Smooth muscle cell of the brain vasculature (primary cell): ENCODE measurements at places on chromosomes 12 and 14.

DNA sequence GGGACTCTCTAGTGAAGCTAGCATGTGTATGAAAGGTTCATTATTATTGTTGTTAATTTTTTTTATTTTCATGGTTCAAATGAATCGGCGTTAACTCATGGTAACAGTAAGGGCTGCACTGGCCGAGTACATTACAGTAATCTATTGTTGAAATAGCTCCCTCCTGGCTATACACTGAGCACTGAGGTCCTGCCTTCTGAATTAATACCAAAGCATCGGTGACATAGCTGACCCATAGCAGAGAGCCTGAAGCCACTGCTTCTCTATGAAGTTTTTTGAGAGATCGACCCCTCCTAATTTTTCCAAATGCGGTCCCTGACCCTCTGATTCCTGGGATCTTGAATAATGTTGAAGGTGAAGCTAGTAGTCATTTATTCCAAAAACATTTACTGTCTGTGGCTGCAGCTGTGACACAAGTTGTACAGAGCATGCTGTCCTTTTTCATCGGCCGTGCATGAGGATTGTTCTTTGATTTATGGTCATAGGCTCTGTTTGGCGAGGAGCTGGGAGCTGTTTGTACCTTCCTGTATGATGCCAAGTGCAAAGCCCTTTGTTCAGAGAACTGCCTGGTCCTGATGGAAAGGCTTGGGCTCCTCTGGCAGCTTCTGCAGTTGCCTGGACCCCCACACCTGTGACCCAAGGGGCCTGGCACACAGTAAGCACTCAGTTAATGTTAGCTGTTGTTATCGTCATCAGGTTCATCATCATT, 486.5 kb downstream of the EGLN3 start:
- no peak for DNase-seq

- DNase-seq, result no peak
Observed at GRCh38 chr12:12823300-12823699, 10.2 kb downstream of the DDX47 start.

- no peak for DNase-seq
Observed at GRCh38 chr12:27592548-27592947, 68.5 kb downstream of the PPFIBP1 start.

GRCh38 chr12:109027767-109028166, 6.9 kb upstream of the SVOP start:
- DNase-seq, result no peak

- no peak for DNase-seq
Observed at GRCh38 chr12:9615420-9616136, 7.9 kb upstream of the KLRB1 start.

GRCh38 chr14:51534610-51535011, 117.1 kb upstream of the FRMD6 start:
- DNase-seq, result no peak

DNA sequence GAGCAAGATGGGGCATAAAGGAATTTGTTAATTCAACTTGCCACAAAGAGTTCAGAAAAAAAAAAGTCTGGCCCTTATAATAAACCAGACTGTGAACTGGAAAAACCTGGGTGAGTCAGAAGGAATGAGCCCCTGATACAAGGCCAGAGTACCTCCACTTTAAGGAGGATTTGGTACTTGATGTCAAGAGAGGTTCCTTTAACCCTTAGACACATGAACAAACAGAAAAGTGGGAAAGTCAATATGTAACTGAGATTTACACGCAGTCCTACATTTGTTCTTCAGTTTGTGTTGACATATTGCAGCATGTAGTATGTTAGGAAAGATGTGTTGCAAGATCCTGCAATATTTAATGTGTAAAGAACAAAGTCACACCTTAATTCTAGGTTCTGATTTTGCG, 14.2 kb upstream of the SLC38A4 start:
- no peak for DNase-seq

DNA sequence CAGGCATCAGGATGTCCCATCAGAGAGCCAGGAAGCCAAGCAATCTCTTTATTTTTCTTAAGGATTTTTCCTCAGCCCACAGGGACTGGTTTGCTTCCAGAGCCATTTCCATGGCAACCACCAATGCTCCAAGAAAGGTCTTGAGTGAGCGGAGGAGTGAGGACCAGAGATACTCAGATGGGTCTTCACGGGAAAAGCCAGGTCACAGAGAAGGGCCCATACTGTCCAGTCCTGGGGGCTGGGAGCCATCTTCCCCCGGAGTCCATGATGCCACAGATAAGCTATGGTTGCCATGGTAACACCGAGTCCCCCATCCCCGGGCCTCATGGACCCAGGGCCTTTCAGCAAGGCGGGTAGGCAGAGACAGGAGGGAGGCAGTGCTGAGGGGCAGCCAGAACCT, 28.6 kb downstream of the CMKLR1 start:
- DNase-seq, result no peak

- no peak for DNase-seq
Observed at GRCh38 chr12:117994551-117995438, 21.7 kb upstream of the RFC5 start.

DNA sequence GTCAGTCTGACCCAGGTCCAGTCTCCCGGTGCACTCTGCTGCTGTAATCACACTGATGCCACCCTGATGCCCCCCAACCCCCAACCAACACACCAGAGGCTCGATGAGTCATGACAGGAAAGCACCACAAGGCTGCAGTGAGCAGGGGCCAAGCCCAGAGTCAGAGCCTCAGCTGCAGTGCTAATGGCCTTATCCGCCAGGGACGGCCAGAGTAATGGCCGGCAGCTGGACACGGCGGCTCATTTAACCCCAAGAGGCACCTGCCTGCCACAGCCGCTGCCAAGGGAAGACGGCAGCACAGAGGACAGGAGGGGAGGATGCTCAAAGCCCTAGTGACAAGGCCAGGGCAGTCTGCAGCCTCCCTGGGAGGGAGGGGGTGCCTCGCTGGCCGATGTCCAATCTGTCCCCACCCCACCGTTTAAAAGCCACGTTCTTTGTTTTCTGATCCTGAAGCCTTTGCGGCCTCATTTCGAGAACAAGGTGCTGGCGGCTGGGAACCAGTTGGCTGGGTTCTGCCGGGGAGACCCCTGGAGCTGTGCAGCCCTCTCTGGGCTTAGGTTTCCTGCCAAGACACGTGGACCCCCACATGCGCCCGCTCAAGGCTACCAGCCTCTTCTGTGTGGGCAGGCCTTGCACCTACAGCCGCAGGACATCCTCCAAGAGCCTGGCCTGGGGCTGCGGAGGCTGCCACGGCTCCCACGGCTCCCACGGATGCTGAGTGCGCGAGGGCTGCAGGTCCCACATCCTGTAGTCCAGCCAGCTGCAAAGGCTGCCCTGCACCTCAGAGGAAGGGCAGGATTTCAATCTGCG, 13.1 kb downstream of the CCDC85C start:
- DNase-seq, result no peak

- DNase-seq, result no peak
Observed at GRCh38 chr14:85601690-85602089, 71.7 kb downstream of the FLRT2 start.

DNA sequence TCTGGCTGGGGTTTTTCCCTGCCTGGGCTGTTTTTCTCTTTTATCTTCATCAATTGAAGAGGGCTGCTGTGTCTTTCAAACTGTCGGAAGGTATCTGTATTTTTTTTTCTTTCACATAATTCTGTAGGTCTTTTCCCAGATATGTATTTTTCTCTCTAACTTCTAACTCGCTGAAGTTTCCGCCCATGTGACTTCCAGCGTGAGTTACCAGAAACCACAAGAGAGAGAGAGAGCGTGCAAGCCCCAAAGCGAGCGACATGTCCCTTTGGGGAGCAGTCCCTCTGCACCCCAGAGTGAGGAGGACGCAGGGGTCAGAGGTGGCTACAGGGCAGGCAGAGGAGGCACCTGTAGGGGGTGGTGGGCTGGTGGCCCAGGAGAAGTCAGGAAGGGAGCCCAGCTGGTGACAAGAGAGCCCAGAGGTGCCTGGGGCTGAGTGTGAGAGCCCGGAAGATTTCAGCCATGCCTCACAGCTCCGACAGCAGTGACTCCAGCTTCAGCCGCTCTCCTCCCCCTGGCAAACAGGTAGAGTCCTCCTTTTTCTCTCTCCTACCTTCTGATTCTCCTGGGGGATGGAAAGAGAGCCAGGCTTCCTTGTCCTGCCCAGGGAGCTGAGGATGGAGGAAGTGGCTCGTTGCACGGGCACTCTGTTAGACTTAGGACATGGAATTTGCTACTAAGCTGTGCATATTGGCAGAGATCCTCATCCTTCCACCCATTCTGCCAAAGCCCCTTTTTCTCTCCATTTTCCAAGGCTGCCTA, at the start of gene BATF:
Gene BATF (plus strand): TSS at position 246 of the 759 bp plus-strand sequence. CDS start 214 bp downstream, at position 460.
- DNase-seq, result no peak

DNA sequence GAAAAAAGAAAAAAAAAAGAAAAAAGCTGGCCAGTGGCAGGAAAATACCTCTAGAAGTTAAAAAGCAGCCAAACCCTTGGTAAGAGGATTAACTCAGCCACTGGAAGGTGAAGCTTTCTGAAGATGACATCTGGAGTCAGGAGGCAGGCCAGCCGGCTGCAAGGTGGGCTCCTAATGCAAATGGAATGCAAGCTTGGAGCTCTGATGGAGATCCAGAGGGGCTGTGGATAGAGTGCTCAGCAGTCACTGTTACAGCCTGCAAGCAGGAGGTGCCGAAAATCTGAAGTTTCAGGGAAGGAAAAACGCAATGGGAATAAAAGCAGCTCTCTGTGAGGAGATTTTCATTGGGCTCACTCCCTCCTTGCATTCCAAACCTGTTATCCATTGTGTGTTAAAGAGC, 41.0 kb downstream of the GSC start:
- DNase-seq, result no peak

GRCh38 chr14:70018230-70018629, 139.0 kb downstream of the SMOC1 start:
- no peak for DNase-seq

- DNase-seq, result no peak
Observed at GRCh38 chr12:77324763-77325468, 259.5 kb upstream of the E2F7 start.

DNA sequence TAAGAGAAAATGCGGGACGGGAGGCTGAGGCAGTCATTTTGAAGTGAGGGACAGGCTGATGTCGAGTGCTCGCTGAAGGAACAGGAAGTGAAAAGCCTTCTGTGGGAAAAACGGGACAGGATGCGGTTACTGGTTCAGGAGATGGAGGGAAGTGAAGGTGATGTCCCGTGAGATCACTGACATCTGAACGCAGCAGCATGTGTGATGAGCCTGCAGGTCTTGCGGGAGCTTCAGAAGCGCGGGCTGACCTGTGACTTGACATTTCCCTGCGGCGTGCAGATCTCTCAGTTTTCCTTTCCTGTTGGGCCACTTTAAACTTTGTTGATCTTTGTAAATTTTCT, 77.8 kb downstream of the DDX51 start:
- DNase-seq, result no peak

GRCh38 chr12:50123203-50123602, 11.2 kb downstream of the COX14 start:
- no peak for DNase-seq

DNA sequence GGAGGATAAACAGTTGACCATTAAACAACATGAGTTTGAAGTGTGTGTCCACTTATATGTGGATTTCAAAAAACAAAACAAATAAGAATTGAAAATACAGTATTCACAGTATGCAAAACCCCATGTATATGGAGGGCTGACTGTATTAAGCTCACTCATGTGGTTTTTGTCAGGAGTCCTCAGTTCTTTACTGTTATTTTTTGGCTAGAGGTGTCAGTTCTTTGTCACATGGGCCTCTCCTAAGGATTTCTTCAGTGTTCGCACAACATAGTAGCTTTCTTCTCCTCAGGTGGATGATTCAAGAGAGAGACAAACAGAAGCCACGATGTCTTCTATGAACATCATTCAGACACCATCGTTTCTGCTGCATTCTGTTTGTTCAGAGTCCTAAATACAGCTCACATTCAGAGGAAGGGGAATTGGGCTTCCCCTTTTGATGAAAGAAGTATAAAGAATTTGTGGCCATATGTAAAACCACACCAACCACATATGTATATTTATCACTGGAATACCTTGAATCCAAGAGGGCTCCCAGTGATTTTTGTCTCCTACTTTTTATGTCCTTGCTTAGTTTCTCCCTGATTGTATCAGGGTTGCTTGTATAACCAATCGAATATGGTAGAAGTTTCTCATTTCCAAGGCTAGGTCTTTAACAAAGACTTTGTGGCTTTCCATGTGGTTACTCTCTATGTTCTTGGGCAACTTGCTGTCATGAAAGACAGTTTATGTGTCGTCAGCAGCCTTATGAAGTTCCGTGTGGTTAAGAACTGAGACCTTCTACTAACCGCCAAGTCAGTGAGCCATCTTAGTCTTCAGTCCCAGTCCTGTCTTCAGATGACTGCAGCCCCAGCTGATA, 18.9 kb downstream of the MNAT1 start:
- no peak for DNase-seq

GRCh38 chr14:98503086-98503815, 768.7 kb downstream of the BCL11B start:
- no peak for DNase-seq

DNA sequence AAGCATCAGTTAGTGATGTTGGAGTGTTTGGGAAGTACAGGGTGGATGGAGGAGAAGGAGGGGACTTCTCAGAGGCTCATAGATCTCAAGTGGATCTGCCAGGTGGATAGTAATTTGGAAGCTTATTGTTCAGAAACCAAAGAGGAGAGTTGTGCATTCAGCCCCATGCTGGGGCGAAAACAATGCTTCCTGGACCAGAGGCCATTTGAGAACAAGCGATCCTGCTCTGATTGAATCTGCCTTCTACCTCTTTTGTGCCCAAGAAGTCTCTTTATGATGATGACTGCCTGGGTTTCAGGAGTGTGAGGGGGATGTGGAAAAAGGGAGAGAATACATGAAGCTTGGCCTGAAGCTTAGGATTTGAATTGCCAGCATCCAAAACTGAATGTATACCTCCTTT, 110.8 kb upstream of the SRRM4 start:
- DNase-seq, result no peak

- DNase-seq, result no peak
Observed at GRCh38 chr14:51977075-51977474, 12.3 kb upstream of the RTRAF start.

DNA sequence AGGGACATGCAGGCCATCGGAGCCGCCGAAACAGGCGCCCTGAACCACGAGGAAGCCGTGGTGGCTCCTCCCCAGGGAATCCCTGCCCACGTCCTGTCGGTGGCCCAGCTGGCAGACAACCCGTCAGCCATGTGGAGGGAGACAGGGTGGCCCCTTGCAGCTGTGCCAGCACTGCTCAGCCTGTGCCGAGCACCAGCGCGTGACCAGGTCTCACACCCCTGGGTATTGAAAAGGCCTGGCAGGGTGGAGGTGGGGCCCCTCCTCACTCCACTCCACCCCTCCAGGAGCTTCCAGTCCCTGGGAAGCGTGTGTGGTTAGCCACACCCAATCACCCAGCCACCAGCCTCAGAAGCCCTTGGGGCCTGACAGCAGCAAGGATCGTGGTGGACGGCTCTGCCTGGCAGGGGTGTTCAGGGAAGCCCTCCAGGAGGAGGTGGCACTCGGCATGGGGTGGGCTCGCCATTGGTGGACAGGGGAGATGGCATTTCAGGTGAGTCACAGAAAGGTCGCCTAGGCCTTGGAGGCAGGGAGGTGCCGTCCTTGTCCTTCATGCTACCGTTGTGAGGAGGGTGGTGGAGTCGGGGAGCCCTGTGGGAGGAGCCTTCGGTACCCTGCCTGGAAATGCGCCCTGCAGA, 12.3 kb upstream of the DLK1 start:
- DNase-seq, result no peak

GRCh38 chr12:52873832-52874572, 25.2 kb upstream of the KRT78 start:
- DNase-seq, result peak; percentile 76

GRCh38 chr14:45136399-45136798, 669 bp downstream of the FANCM start:
- no peak for DNase-seq
